ENCODE measurements at places on chromosomes 3 and 15.

DNA sequence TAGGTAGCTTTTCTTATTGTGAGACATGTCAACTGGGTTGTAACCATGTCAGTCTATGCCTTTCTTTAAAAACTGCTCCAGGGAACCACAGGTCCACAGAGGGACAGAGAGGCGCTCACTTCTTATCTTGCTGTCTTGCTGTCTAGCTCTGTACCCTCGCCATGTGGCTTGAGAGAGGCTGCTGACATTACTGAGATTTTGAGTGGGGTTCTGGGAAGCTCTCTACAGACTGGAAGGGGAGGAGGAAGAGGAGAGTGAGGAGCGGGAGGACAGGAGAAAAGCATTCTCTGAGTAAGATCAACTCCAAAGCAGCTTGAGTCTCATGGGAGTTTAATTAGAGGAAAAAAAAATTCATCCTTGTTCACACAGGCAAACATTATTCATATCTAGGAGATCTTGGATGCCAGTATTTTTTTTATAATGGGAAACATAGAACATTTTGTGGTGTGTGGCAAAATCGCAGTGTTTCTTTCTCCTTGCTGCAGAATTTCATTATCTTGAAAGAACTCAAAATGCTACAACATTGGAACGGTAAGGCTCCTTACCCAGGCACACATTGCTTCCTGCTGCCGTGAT lies 1037.0 kb upstream of the NR2F2 start:
- DNase-seq, result no peak

DNA sequence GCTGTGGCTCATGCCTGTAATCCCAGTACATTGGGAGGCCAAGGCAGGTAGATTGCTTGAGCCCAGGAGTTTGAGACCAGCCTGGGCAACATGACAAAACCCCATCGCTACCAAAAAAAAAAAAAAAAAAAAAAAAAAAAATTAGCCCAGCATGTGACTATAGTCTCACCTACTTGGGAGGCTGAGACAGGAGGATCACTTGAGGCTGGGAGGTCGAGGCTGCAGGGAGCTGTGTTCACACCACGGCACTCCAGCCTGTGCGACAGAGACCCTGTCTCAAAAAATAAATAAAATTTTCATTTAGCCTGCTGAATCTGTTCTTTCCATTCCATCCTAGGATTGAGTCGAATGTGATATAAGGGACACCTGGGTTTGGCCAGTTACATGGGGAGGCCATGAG lies 14.6 kb upstream of the PRICKLE2 start:
- no peak for DNase-seq

- DNase-seq, result no peak
These were observed 68.1 kb upstream of the MAGI1 start for GRCh38 chr3:66106788-66107187.

GRCh38 chr3:78906245-78906644 lies 861.6 kb downstream of the ROBO1 start:
- no peak for DNase-seq

DNA sequence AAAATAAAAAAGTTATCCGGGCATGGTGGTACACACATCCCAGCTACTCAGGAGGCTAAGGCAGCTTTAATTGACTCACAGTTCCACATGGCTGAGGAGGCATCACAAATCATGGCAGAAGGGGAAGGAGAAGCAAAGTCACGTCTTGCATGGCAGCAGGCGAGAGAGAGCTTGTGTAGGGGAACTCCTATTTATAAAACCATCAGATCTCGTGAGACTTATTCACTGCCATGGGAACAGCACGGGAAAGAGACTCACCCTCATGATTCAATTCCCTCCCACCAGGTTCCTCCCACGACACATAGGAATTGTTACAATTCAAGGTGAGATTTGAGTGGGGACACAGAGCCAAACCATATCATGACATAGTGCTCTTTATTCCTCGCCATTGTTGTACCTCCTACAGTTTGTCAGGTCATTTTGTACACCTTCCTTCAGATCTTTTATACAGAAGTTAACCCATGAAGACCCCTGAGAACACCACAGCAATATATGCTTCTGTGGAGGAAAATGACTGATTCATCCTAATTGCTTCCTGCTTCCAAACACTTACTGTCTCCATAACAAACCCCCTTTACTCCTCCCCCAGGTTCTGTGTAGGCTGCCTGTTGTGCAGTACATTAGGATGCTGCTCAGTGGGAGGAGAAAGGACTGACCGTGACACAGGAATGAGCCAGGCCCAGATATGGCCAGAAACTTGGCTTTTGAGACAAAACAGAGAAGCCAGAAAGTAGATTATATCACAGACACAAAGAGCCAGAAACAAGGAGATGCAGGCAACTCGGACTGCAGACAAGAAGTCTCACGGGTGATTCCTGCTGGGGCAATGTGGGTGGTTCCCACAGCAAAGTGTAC lies 67.9 kb upstream of the HEG1 start:
- DNase-seq, result no peak

DNA sequence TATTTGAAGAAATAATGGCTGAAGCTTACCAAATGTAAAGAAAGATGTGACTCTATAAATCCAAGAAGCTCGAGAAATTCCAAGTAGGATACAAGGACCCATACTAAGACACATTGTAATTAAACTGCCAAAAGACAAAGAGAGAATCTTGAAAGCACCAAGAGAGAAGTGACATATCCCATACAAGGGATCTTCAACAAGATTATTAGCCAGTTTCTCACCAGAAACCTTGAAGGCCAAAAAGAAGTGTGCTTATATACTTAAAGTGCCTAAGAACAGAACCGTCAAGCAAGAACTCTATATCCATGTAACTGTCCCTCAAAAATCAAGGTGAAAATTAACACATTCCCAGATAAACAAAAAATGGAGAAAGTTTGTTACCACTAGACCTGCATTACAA lies 220.5 kb downstream of the ADAMTS17 start:
- no peak for DNase-seq
